Stimulated activated CD4-positive, alpha-beta T cell treated with anti-CD3 and anti-CD28 coated beads, Interleukin-4, amount 100 ng/mL, for 4 hours (primary cell): ENCODE measurements at places on chromosomes 1 and 21.

- no peak for DNase-seq
Observed at GRCh38 chr1:202578001-202578504, 132.2 kb downstream of the SYT2 start.

- DNase-seq: no peak
Observed at GRCh38 chr1:22470227-22470626, 18.6 kb downstream of the ZBTB40 start.

GRCh38 chr21:33041981-33042380, 16.2 kb downstream of the OLIG2 start:
- no peak for DNase-seq

DNA sequence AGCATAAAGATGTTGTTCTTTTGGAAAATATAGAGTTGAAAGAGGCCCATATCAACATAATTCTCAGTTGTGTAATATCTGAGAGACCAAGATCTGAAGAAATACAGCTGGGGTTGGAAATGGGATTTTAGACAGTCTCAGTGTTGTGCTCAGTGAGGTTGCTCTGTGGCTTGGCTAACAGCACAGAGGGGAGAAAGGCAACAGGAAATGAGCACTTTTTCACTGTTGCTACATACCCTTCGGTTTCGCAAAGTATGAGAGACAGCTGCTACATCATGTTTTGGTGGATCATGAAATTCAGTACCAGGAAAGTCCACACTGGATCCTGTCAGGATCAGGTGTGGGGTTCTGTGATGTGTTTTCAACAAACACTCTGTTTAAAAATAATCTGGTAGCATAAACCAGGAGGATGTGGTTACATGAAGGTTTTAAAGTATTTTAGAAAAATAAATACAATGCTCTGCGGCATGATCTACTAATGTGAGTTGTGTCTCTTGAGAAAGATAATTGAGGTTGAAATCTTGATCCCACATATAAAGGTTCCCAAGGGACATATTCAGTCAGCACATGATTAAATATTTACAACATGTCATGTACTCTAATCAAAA, 7.0 kb upstream of the GPR88 start:
- DNase-seq: no peak

GRCh38 chr1:231606712-231607111, 19.9 kb upstream of the DISC1 start:
- DNase-seq: no peak
